RPMI7951 (cell line): ENCODE measurements at places on chromosomes 1 and 21.

GRCh38 chr1:29835406-29835805, 599.1 kb downstream of the PTPRU start:
- DNase-seq = no peak

DNA sequence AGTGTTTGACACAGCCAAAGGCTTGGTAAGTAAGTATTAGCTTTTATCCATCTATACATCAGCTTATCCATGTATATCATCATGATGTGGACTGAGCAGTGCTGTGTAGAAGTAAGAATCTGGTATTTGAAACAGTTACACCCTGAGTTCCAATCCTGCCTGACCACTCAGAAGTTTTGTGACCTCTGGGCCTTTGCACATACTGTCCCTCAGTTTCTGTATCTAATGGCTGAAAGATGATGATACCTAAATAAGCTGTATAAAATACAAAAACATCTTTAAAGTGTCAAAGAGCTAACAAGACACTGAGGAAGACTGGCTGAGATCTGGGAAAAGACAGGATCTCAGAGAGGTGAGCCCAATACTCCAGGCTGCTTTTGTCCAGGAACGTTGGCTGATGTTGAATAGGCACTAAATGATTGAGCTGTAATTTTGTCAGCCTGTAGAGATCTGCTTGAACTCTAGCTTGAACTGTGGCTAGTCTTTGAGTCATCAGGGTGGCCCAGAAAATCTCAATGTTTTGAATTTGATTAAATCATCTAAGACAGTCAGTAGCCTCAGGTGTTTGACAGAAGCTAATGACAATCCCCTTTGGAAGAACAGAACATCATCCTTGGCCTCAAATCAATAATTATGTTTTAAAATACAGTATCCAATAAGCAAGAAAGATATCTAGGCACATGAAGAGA, 20.2 kb upstream of the OTUD3 start:
- no peak for DNase-seq

DNA sequence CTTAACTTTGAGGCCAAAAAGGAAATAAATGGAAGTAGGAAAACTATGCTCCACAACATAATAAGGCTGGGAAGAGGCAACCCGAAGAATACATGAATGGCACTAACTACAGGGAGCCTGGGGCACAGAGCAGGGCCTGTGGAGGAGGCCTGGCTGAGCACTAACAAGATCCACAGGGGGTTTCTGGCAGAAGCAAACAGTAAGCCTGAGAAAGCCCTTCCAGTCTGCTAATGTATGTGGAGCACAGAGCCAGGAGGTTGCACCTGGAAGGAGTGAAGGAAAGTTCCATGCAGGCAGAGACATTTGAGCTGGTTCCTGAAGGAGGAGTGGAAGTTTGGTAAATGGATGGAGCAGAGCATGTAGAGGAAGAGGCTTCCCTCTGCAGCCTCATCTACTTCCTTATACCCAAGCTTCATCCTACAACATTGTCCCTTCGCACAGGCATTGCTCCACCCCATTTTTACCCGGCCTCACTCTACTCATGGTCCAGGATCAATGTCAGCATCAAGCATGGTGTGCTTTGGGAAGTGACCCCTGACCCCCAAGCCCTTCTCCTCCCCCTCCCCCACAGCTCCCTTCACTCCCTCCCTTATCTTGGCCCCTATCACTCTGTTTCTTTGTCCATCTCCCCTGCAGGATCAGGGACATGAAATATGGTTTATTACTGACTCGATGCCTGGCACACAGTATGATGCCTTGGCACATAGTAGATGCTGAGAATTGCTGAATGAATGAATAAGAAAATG, 23.3 kb downstream of the SHISA4 start:
- no peak for DNase-seq

DNA sequence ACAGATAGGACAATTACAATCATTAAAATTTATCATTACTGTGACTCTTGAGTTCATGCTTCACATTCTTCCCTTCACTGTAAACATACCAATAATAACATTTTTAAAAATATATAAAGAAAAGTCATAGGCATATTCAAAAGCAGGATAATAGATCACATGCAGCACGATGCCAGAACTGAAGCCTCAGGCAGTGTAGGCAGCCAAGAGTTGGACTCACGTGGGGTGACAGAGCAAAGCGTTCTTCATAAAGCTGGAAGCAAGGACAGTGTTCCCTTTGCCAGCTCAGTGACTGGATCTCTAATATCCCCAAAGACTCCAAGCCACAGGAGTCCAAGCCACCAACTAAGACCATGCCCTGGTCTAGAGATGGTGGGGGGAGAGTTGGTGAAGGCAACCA, 77.7 kb downstream of the ODF2L start:
- DNase-seq = no peak

- DNase-seq = peak; percentile 48
Measured at GRCh38 chr1:192747943-192748342, 60.9 kb upstream of the RGS2 start.

- peak; percentile 27 for DNase-seq
Measured at GRCh38 chr1:152228831-152229230, 4.8 kb upstream of the HRNR start.

DNA sequence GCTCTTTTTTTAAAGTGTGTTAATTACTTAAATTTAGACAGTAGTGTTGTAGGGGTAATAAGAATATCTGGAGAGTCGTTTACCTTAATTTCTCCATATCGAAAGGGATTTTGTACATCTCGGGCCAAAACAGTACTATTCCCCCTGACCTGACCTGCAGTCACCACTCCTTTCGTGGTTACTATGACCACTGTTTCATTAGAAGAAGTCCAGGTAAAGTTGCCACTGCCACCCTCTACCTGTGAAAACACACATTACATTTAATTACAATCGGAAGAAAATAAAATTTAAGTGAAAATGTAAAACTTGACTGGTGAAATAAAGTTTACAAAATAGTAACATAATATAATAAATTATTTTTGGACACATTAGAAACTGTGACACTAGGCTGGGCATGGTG, 37.2 kb downstream of the NUP210L start:
- DNase-seq = no peak

DNA sequence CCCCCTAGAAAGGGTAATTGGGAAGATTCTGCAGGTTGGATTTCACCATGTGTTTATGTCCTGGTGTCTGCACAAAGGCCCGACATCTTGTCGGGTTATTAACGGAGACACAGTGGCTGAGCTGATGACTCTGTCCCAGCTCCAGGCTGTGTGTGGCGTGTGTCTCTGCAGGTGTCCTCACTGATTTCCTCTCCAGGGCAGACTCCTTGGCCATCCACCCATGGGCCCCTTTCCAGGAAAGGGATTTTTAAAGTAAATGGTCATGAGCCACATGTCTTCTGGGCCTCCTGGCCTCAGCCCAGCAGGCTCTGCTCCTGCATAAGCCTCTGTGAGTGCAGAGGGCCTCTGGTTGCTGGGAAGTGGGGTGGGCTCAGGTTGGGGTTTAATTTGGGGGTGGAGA, 418.7 kb upstream of the VAMP3 start:
- no peak for DNase-seq

GRCh38 chr1:225880636-225881035, 1.5 kb downstream of the TMEM63A start:
- no peak for DNase-seq

GRCh38 chr1:183912265-183912886, 107.5 kb downstream of the RGL1 start:
- no peak for DNase-seq

GRCh38 chr1:199042193-199042592, 403.4 kb downstream of the PTPRC start:
- DNase-seq = no peak

GRCh38 chr1:43238085-43238484, 31.7 kb upstream of the TMEM125 start:
- peak; percentile 59 for DNase-seq

DNA sequence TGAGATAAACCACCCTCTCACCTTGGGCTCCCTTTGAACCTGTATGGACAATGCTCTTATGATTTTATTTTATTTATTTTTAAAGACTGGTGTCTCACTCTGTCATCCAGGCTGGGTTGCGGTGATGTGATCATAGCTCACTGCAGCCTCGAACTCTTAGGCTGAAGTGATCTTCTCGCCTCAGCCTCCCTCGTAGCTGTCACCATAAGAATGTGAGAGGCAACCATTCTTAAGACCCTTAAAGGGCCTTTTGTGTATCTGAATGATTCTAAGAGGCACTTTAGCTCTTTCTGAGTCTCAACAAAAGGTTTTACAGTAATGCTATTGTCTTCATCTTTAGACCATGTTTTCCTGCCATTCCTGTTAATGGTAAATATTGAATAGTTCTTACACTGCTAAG, 67.0 kb downstream of the IVNS1ABP start:
- no peak for DNase-seq

DNA sequence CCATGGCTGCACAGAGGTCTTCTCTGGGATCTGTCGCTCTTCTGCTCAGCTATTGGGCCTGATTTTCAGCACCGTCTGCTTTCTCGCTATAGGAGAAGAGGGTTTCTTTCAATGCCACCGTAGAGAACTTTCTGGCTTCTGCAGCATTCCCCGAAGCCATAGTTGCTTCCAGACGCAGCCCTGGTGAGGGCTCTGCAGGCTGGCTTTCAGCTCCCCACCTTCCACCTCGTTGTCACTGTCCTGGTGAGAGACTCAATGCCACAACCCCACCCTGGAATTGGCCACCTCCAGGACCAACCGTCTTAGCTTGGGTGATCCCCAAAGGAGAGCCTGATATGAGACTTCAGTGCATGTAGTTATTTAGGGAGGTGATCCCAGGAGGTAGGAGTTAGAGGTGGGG, 12.0 kb upstream of the PRKCZ start:
- DNase-seq = no peak

DNA sequence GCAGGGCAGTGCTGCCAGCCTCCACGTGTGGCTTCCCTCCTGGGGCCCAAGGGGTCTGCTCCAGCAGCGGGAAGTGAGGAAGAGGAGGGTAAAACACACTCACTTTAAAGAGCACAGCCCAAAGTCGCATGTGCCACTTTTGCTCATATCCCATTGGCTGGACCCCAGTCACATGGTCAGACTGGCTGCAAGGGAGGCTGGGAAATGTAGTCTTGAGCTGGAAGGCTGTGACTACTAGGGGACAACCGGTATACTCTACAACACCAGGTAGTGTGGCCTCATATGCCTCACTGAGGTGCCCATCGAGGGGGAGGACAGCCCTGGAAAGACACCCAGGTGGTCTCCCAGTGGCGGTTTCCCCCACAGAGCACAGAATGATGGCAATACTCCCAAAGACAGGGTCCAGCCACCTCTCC, 45.2 kb downstream of the CAMK2N1 start:
- peak; percentile 55 for DNase-seq

DNA sequence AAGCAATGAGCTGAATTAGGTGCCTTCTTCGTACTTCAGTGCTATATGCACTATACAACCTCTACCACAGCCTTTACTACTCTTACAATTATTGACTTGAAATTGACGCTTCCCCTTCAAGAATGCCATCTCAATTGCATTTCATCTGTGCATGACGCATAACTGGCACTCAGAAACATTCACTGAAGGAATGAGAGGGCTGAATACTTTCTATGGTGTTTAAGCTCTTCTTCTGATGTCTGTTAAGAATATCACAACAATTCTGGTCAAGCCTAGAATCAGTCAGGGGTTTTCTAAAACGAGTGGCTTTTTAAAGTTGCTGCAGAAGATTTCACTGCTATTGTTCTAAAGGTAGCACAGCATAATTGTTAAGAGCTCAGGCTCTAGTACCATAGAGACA, 11.5 kb downstream of the DENND1B start:
- DNase-seq = no peak

DNA sequence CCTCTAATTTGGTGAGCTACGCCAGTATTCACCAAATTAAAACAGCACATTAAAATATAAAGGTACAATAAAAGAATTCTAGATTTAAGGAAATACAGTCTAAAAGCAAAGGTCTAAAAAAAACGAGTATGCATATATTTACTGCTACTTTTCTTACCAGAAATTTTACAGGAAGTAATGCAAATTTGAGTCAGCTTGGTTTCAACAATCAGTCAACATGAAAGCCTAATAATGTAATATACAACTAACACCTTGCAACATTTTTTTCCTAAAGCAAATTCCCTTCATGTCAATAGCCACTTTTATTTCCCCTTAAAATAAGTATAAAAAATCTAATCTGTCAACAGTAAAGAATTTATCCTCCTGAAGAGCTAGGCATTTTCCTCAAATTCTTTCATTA, 11.9 kb downstream of the PTP4A2 start:
- DNase-seq = no peak

GRCh38 chr1:21586222-21586621, 77.0 kb downstream of the ALPL start:
- no peak for DNase-seq

GRCh38 chr1:30008998-30009657, 714.3 kb downstream of the MATN1 start:
- DNase-seq = peak; percentile 32

DNA sequence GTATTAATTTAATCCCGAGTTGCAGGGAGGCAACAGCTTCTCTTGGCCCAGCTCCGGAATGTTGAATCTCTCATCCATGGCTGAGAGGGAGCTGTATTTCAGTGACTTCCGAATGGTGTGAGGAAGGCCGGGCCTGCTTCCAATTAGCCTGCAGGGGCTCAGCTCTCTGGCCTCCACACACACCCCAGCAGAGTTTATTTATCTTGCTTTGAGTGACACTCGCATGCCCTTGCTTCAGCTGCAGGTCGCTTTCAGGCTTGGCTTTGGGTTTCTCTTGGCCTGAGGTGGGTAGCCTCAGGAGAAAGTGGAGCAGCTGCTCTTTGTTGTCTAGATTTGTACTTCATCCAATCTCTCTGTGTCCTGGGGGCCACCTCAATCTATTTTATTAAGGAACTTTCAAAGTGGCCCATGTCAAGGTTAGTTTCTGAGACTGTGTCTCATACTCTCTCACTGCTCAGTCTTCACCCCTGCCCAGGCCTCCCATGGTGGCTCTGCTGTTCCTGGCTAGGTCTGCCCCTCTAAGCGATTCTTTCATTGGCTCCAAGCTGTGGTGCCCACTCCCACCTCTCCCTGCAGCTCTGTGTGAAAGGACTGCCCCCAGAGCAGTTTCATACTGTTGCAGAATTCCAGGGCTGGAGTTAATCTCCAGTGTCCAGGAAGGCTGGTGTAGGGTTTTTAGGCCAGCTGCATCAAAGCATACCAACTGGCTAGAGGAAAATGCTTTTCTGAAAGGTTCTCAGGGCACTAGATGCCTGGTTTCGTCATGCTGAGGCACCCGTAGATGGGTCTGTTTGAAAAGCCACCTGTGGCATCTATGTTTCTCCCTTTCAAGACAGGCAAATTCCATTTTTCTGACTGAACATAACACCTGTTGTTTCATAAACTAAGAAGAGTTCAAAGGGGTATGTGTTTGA, 153.5 kb downstream of the PLXNA2 start:
- peak; percentile 96 for DNase-seq

DNA sequence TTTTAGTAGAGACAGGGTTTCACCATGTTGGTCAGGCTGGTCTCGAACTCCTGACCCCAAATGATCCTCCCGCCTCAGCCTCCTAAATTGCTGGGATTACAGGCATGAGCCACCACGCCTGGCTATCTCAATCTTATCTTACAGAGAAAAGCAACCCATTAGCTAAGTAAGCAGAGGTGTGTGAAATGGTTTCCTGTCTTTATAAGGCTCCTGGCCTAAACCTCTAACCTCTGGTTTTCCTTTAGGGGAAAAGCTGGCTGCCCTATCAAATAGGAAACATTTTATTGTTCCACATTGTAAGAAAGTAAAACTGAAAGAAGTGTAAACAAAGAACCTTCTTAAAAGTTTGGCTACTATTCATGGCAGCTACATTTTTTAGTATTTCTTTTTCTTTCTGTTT, 78.3 kb upstream of the MORC3 start:
- DNase-seq = no peak
